Adrenal gland (tissue), 19 donors: ENCODE measurements at places on chromosomes 5 and 9. TPM values are rescaled to one million over a fixed set of nuclear protein-coding genes. Genes with fewer than 3 reads are reported as not detected.
A peak's percentile ranks its signal among the peaks of the same experiment; 100 is the strongest.

FGD3 gene
- polyA plus RNA-seq = 5.6 TPM

GRCh38 chr9:82829818-82830217, 233.1 kb downstream of the RASEF start:
- no peak for DNase-seq

DNA sequence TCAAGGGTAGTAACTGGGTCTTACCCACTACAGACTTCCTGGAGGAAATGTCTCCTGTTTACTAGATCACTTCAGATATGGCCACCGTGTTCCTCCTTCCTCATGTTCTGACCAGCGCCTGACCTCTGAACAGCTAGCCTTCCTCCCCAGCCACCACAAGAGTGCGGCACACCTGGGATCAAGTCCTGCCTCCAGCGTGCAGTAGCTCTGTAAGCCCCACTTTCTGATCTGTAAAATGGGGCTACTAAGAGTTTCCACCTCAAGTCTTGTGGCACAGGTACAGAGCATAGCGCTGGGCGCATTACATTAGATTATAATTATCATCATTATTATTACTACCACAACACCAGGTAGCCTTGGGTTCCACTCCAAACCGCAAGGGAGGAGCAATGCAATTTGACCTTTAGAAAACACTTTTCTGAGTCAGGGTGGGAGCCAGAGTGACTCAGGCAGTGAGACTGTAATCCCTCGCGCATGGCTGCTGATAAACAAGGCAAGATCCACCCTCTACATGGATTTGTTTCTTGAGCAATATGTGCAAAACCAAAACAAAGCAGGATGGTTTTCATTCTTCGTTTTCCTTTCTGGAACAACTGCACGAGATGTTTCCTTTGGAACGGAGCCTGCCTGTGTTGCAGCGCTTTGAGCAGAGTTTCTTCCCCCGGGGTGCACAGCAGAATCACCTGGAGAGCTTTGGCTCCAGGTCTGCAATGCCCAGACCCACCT, 65.0 kb upstream of the ANGPTL2 start:
- peak; percentile 90 for DNase-seq

DNA sequence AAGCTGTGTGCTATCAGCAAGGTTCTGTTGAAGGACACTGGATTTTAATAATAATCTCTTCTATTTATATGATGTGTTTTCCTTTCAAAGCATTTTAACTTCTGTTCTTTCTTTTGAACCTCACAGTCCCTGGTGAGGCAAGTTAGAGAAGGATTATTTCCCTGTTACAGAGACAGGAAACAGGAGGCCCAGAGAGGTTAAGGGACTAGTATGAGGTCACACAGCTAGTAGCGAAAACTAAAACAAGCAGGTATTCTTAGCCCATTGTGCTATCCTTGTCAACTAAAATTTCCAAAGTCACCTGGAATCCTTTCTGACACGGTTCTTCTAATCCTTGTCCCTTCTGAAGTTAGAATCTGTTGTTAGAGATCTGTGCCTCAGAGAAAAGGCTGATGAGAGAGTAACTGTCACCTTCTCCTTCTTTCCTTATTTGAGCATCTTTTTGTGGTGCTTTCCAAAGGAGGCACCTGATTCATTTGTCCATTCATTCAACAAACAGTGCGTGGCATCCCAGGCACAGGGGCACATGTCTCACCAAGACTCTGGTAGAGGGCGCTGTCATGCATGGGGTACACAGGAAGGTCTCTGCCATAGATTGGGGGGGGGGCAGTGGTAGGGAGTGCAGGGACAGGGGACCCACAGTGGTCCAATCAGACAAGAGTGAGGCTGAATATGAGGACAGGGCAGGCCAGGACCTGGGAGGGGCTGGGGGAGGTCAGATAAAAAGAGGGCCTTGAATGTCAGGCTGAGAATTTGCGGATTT, 61.5 kb downstream of the CRB2 start:
- DNase-seq = no peak

DNA sequence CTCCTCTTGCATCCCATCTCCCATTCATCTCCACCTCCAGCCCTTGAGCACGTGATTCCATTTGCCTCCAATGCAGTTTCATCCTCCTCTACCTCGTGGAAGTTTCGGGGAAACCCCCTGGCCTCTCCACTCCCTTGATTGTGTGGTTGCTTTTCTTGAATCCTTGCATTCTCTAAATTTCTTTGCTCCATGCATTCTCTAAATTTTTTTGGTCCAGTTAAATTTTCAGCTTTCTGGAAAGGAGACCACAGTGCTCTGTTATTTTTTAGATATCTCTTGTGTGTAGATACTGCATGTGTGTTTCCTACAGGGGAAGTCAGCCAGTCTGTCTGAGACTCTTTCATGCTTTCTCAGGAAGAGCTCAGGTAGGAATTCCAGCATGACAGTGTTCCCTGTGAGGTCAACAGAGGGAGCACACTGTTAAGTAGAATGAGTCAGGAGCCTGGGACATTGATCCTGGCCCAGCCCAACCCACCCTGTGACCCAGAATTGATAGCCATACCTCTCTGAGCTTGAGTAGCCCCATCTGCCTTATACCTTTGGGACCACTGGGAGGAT, 52.8 kb downstream of the AMBP start:
- DNase-seq = no peak

DNA sequence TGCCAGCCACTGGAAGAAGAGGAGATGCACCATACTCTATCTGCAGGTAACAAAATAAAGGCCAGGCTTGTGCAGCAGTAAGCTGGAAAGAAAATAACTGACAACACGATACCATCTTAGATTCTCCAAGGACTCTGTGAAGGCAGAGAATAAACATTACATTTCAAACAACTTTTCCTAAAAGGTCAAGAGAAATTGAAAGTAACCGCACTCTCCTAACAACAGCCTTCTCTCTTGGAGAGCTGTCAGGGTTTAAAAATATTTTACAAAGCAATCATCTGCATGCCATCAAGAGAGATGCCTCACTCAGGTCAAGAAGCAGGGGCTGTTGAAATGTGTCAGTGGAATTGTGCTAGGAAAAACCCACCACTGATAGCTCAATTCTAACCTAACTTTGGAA, 13.5 kb upstream of the TTLL11 start:
- no peak for DNase-seq

DNA sequence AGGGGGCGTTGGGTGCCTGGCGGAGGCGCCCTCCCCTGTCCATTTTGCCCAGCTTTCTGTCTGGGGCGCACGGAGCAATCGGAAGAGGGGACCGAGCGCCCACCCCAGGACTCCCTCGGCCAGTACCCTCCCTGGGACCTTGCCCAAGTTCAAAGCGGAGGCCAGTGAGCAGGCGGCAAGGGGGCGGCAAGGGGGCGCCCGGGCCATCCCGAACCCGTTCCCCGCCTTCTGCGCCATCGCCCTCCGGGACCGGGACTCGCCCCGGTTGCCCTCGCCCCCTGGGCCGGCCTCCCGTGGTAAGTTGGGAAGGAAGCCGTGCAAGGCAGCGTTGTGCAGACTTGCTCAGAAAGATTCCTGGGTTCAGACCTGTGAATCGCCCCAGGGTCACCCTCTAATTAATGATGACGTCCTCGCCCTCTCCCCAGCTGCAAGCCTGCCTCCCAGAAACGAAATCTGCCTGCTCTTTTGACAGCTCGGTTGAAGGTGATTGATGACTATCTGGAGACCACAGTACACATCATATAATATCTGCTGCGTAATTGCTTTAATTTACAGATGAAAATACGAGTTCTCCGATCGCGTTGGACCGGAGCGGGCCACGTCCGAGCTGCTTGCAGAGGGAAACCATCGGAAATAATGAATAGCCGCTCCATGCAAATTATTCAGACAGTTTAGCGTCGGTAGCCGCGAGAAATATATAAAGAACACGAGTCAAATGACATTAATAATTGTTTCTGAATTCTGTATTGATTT, 1.4 kb upstream of the IRX4 start:
- DNase-seq = no peak

- no peak for DNase-seq
Observed at GRCh38 chr9:113192455-113192854, 28.6 kb downstream of the FKBP15 start.

GPR151 gene
- not detected for polyA plus RNA-seq

DNA sequence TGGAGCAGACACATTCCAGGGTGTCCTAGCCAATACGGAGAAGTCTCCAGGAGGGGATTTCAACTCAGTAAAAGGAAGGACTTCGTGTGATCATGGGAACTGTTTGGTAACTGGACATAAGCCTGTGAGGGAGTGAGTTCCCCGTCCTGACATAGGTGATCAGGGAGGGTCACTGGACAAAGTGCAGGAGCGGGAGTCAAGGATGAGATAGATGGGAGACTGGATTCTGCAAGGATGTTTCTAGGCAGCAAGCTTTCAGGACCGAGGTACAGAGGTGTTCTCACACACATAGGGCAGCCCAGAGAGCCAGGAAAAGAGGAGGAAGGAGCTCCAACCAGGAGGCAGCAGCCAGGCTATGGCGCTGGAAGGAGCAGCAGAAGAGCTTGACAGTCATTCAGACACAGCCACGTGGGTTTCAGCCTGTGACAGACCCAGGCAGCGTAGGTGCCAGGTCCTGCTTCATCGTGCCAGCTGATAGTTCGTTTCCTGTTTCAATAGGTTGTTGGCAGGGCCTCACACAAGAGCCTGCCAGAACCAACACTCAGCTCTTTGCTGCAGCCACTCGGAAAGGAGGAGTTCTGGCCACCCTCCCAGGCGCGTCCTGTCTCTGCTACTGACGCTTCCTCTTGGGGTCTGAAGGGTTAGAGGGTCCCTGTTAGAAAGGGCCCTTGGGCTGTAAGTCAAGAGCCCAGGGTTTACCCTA, 84.1 kb downstream of the AMBP start:
- DNase-seq = peak; percentile 97

DNA sequence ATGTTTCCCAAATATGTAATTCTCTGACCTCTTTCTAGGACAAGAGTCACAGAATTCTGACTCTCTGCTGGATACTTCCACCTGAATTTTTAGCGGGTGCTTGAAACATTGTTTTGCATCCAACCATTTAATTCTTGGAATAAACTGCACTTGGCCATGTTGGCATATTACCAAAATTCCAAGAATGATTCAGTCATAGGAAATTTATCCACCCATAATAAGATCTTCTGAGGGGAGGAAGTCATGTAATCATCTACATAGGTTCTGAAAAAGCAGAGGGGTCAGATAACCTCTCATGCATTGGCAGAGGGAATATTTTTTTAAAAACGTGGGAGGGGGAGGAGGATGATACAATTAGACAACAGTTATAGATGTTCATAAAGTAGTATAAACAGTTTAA, 156.9 kb downstream of the PAM start:
- DNase-seq = no peak

DNA sequence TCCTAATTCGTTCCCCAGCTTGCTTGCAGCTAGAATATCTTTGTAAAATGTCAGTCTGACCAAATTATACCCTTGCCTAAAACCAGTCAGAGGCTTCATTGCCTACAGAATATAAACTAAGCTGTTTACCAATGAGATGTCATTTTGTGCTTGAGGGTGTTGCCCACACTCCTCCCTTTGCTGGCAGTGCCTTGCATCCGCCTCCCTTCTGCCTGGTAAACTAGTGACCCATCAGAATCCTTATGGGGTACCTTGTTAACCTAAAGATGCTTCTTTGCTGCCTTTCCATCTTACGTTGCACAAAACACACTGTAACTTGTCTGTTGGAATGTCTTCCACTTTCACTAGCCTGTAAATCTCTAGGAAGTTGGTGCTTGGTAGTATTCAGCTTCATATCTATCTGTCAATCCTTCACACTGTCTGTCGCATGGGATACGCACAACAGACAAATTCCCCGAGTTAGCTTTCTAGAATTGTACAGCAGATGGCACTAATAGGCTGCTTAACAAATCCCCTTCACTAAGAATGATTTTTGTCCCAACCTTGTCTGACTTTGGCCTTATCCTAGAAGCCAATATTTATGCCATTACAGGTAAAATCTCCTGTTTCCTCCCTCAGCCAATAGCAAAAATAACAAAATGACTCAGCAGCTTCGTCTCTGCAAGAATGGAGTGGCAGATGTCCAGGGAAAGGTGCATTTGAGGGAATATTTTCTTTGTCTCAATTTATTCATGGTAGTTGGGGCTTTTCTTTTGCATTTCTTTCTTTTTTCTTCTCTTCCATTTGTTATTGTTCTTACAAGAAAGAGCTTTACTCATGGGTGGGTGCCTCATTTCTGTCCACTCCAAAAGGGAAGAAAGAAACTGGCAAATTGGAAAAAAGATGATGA, 3.0 kb downstream of the NUDT2 start:
- DNase-seq = no peak

VCP gene
- 65.1 TPM for polyA plus RNA-seq

- DNase-seq = no peak
Observed at GRCh38 chr5:38253759-38254158, 4.6 kb upstream of the EGFLAM start.
